ENCODE measurements at places on chromosomes 5 and 9. TPM values are rescaled to one million over a fixed set of nuclear protein-coding genes. Genes with fewer than 3 reads are reported as not detected.
A peak's percentile ranks its signal among the peaks of the same experiment; 100 is the strongest.

GRCh38 chr9:36788534-36788933 is 215.8 kb downstream of the MELK start:
- no peak for DNase-seq

DNA sequence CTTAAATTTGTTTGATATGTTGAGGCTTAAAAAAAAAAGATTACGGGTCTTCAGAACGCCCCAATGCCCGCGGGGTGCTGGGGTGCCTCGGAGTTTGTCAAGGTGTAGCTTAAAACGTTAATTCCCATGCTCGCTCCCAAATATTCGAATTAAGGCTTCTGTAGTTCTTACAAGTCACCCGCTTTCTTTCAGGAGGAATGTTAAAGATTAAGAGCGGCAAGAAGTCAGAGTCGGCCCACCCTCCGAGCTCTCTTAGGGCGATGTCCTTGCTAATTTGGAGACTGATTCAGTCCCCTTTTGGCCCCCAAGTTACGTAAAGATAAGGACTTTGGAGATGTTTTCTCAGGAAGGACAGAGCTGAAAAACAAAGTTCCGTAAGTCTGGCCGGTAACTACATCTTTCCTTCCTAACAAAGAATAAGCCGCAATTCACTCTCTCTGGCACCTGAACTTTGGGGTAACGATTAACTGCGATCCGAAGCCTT is 746 bp upstream of the NPM1 start:
- DNase-seq: no peak

DNA sequence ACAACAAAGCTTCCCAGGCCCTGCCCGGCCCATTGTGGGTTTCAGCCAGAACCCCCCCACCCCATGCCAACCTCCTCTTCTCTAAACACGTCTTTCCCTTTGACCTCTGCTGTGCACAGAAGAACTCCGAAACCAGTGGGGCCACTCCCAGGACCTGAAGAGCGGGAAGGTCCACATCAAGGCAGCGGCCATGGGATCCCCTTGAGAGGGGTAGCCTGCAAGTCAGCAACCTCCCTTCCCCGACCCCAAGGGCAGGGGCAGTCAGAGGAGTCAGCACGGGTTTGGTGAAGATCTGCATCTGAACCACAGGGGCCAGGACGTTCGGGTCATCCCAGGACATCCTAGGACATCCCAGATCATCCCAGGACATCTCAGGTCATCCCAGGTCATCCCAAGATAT is 379.9 kb upstream of the IRX4 start:
- DNase-seq: no peak

- no peak for DNase-seq
Measured at GRCh38 chr9:8389531-8389930, 590.0 kb upstream of the DMAC1 start.

DNA sequence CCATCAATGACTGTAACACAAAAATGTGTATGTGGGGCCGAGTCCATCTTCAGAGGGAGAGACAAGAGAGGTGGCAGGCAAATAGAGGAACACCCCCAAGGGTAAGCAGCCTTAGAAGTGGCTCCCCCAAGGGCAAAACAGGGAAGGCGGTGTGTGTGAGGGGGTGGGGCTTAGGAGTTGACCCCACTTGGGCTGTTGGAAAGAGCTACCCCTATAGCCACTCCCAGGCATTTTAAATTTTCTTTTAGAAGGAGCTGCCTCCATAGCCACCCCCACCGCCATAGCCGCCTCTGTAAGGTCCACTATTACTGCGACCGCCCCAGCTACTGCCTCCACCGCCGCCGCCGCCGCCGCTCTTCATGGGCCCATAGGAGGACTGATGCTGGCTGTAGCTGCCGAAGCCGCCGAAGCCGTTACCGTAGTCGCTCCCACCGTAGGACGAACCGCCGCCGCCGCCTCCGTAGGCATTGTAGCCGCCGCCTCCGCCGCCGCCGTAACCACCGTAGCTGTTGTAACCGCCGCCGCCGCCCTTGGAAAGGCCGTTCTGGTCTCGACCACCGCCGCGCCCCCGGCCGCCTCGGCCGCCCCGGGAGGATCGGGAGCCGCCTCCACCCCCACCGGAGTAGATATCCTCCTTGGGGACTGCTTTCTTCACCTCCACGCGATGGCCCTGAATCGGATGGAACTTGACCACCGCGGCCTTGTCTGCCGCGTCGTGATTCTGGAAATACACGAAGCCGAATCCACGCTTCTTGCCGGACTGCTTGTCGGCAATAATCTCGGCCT is 1.1 kb downstream of the HNRNPA0 start:
- peak; percentile 25 for DNase-seq

DNA sequence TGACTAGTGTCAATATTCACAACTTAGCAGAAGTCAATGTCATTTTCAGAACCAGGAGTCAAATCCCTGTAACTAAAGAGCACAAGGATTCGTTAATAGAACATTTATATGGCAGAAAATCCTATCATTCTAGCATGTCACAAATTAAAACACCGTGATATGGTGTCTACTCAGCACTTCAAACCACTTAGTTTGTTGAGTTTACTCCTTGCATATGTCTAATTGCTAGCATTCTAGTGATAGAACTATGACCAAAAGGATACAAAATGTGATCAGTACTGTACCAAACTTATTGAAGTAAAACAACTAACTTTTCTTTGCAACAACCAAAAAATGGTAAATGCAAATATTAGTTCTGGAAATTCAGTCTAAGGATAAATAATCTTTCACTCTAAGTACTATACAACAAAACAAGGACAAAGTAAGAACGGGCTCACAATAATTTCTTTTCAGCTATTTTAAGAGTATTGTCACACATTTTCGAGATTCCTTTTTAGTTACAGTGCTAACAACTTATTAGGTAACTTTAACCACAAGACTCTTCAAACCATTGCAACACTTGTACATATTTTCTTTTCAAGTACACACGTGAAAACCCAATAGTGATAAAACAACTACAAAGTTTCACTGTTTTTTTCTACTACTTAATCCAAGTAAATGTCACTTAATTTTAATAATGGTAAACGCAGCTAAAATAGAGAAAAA is 845.2 kb upstream of the CDH10 start:
- DNase-seq: peak; percentile 72

DNA sequence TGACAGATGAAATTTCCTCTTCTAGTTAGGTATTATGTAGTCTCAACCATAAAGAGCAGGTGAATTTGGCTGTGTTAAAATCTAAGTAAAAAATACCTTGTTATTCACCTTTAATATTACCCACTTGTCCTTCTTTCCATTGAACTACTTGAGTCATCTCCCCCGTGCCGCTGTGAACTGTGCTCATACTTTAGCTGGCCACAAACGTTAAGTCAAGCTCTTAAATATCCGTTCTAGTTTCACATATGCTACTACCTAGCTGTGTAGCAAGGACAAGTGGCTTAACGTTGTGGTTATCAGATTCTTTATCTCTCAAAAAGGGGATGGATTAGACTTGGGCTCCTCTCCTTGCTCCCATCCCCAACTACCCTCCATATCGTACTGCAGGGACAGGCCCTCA is 110.4 kb downstream of the EFNA5 start:
- DNase-seq: no peak

DNA sequence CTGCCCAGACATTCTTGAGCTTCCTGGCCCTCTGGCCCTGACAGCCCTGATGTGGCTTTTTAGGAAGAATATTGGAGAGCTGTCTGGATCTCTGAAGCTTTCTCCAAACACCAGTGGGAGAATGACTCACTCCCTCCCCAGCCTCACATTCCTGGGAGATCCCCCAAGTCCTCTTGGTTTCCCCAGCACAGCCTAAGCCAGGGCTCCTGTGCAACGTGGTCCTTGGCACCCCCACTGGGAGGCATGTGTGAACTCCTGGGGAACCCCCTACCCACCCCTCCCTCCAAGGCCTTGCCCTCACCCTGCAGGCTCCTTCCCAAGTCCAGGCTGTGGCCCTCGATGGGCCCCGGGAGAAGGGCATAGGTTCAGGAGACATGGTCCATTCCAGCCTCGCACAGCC is 12.7 kb downstream of the GLIPR2 start:
- DNase-seq: peak; percentile 77

GRCh38 chr9:33227741-33228140 is 12.2 kb upstream of the SPINK4 start:
- DNase-seq: no peak

- DNase-seq: no peak
Measured at GRCh38 chr5:37121027-37121426, 128.1 kb downstream of the CPLANE1 start.

- DNase-seq: no peak
Measured at GRCh38 chr9:21754741-21755140, 47.7 kb upstream of the MTAP start.

DNA sequence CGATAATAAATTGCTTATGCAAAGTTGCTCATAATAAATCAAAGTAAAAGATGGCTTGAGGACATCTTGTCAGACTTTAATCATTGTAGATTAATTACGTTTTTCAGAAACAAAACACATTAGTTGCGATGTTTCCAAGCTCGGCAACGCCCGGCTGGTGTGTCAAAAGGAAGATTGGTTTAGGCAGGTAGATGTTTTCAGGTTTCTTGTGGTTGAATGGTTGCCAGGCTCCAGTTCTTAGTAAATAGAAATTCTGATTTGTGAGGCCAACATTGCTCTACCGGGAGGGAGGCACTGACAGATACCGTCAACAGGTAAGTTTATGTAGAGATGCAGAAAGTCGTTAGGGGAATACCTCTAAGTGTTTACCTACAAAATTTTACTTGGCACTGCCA is 280.3 kb downstream of the NPR3 start:
- DNase-seq: no peak

GRCh38 chr9:69174616-69175463 is 763 bp downstream of the TJP2 start:
- peak; percentile 94 for DNase-seq

GRCh38 chr9:87729246-87729645 is 3.3 kb downstream of the CTSL start:
- no peak for DNase-seq

DNA sequence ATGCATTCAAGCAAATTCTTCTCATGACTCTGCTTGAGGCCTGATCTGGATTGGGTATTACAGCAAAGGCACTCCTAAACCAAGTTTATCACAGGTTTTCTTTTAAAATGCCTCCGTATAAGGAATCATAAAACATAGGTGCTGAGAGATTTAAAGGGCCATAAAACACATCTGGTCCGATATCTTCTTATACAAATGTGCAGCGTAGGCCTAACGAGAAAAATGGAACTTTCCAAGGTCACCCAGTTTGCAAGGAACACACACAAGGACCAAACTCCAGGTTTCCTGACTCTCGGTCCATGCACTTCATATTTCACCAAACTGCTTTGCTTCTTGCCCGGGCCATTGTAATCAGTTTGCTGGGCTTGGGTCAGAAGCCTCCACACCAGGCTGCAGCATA is 22.1 kb downstream of the SH3RF2 start:
- DNase-seq: no peak

GRCh38 chr9:109923806-109924205 is 143.8 kb downstream of the PALM2AKAP2 start:
- no peak for DNase-seq

DNA sequence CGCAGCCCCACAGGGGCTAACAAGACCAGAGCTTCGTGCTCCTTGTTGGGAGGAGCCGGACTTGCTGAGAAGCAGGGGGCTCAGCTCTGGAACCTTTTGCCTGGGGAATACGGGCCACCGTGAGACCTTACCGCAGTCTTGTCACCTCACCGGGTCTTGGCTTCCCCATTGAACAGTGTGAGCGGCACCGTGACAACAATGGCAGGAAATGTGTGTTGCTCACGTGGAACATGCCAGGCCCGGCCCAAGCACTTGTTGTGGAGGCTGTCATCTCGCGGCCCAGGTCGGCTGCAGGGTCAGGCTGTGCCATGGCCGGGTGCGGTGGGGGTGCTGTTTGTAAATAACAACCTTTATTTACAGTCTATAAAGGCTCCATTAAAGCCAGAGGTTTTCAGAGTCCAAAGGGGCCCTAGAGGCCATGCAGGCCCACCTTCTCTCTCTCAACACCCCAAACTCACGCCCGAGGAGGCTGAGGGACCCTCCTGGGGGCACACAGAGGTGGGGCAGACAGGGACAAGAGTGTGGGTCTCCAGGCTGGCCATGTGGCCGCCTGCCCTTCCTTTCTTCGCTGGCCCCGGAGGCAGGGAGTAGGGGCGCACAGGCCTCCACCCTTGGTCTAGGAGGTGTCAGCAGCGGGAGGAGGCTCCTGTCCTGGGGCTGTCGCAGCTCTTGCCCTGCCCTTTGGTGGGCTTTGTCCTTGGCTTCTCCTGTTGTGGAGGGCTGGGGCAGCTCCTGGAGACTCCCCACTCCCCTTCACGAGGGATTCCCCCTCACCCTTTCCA is 79.7 kb downstream of the TSPAN17 start:
- no peak for DNase-seq

DNA sequence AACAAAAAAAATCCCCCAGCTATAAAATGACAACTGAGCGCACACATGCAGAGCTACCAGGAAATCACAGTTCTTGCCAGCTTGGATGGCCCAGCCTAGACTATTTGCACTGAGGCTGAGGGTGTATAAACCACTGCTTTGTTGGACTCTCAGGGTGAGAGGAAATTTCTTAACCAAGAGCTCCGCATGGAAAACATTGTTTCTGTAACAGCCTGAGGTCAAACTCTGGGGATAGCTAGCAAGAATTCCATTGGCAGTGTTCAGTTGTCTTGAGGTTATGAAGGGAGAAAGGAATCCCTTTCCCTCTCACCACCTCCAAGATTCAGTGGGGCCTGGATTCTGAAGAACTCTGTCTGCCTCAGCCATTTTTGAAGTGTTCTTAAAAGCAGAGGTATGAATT is 360.0 kb downstream of the OSTF1 start:
- DNase-seq: no peak

DNA sequence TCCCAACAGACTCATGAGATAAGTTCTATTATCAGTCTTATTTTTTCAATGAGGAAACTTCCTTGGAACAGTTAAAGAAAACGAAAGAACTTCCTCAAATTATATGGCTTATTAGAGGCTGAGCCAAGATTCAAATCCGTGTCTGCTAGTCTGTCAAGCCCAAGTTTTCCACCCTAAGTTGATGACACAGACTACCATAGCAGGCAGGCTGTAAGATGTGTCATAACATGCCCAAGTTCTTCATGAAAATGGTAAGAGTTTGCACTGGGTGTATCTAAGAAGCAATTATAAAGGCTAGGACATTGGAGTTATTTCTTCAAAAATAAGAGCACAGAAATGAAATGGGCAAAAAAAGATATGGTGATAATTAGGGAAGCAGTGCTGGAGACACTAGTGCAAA is 634.5 kb downstream of the BRINP1 start:
- DNase-seq: no peak

- peak; percentile 70 for DNase-seq
Measured at GRCh38 chr9:37994639-37995347, 74.2 kb downstream of the SHB start.

ECM2 gene
- not detected for total RNA-seq

CCNB1 gene
- 458 TPM for total RNA-seq

ISL1 gene
- total RNA-seq: not detected

KLHL3 gene
- total RNA-seq: 1.3 TPM

CAMK2A gene
- 1.3 TPM for total RNA-seq

EQTN gene
- total RNA-seq: not detected

KIF12 gene
- 0.07 TPM for total RNA-seq

FAM153A gene
- not detected for total RNA-seq

PHYHD1 gene
- total RNA-seq: not detected

PRRX2 gene
- total RNA-seq: not detected

ARID3C gene
- 0.19 TPM for total RNA-seq

Data from A172 (cell line).